ENCODE measurements at places on chromosomes 1 and 21.

- DNase-seq = no peak
Measured at GRCh38 chr1:202531472-202531811, 178.8 kb downstream of the SYT2 start.

DNA sequence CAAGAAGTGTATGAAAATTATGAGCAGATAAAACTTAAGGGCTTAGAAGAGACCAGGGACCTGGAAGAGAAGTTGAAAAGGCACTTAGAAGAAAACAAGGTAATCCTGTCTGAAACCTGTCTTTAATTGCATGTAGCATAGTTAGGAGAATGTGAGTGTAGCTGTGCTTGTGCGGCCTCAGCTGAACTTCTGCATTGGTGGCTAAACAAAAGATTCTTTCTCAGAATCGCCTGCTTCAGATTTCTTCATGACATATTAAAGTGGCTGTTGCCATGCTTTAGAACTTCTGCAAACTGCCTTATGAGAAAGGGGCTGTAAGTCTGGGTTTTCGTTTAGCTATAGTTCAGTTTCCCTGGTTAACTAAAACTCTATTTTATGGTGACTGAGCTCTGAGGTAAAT is 94.5 kb downstream of the VPS26C start:
- DNase-seq = no peak

GRCh38 chr21:38664841-38665240 is 140.9 kb upstream of the ETS2 start:
- DNase-seq = no peak

- DNase-seq = no peak
Measured at GRCh38 chr1:10939654-10940450, 72.6 kb upstream of the TARDBP start.

- no peak for DNase-seq
Measured at GRCh38 chr1:18924221-18924691, 21.9 kb upstream of the ALDH4A1 start.

GRCh38 chr1:107252271-107252670 is 111.4 kb downstream of the NTNG1 start:
- DNase-seq = no peak

DNA sequence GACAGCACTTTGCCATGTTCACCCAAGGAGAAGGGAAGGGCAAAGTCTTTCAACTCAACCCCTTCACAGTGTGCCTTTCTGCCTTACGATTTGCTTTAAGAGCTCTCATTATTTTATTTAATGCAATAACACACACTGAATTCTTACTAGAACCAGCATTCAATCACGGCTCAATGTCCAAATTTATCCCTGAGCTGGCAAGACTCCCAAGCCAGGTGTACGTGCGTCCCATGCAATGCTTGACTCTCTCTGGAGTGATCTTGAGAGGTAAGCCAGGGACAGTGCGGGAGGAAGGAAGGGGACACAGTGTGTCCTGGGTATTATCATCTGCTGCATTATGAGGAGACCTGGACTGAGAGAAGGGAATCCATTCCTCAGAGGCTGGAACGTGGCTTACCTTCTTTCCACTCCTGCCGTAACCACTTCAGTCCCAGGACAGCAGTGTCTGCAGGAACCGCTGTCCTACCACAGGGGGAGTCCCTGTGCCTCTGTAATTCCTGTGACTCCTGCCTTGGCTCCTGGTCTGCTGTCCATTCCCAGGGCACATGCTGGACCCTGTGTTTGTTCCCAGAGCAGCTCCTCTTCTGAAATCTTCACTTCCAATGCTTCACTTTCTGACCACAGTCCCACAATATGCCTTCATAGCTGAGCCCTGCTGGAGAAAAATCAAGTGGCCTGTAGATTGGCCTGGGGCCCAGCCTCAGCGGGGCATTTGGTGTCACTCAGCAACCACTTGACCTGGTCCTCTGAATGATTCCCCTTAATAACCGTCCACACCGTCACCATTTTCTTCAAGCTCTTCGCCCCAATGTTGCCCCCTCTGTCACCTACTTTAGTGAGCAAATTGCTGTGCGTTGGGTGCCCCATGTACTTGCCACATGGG is 28.6 kb upstream of the STUM start:
- no peak for DNase-seq

DNA sequence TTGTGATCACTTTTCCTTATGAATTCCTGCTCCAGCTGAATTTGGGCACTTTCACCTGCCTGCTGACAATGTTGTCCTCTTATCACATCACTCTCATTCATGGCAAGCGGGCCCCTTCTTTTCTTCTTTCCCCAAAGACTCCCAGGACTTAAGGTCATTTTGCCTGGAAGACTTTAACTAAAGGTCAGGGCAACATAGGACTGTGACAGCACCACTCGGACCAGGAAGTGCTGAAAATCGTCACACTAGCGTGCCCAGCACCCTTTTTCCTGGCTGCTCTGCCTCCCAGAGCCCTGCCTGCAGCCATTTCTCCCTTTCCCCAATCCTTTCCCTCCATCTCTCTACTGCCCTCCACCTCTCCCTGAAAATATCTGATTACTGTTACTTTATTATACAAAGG is 35.4 kb downstream of the CD34 start:
- no peak for DNase-seq

DNA sequence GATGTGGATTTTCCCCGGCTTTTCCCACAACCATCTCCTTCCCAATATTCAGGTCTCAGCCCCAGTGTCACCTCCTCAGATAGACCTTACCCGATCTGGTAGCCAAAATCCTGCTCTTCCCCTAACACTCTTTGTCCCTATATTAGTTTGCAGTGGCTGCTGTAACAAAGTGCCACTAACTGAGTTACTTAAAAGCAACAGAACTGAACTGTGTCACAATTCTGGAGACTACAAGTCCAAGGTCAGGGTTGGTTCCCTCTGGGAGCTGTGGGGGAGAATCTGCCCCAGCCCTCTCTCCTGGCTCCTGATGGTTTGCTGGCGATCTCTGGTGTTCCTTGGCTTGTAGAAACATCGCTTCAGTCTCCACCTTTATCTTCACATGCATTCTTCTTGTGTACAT is 64.0 kb downstream of the NENF start:
- DNase-seq = no peak

- DNase-seq = no peak
Measured at GRCh38 chr1:95304803-95305202, 70.8 kb downstream of the RWDD3 start.

DNA sequence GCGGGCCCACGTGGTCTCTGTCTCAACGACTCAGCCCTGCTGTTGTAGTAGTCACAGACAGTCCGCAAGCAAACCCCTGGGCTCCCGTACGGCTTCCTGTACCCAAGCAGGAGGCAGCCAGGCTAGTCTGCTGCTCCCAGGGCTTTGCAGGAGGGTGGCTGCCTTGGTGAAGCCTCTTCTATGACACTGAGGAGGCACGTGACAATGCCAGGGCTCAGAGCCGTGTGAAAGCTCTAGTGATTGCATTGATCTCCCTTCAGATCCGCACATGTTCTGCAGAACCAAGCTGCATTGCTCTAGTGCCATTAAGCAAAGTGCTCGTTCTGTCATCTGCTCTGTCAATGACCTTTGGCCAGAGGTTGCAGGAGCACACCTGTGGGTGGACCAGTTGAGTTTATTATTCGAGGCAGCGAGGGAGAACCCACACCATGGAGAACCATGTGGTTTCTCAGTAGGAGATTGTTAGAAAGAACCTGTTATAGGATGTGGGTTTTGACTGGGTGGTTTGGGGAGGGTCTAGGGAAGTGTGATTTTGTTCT is 18.0 kb downstream of the UMODL1 start:
- DNase-seq = no peak

- no peak for DNase-seq
Measured at GRCh38 chr1:183473217-183473536, 878 bp downstream of the SMG7 start.

- no peak for DNase-seq
Measured at GRCh38 chr1:52348704-52349300, 17.2 kb downstream of the CC2D1B start.
